Activated T-cell treated with anti-CD3 and anti-CD28 coated beads, Interleukin-2, amount 50 U/mL, for 72 hours (primary cell): ENCODE measurements at places on chromosomes 6 and 20.

GRCh38 chr6:36679043-36679833, 724 bp downstream of the CDKN1A start:
- DNase-seq, result peak; percentile 50

DNA sequence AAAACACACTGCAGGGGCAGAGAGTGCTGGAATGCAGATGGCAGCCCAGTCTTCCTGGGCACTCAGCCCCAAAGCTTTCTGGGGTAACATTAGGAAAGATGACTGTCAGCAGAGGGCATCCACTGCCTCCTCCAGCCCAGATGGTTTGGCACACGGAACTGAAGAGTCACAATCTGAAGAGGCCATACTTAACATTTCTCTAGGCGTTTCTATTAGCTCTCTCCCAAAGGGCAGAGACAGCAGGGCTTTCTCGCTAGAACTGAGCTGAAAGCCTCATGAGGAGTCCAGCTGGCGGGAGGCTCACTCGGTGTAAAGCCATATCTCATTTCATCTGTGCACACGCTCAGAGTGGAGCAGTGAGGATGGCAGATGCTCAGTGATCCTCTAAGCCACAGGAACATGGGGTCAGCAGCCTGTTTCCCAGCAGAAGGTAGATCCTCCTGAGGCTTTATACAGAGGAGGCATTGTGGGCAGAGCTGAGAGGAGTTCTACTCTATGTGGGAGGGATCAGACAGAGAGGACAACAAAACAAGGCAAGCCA, 28.1 kb downstream of the ALDH8A1 start:
- no peak for DNase-seq

DNA sequence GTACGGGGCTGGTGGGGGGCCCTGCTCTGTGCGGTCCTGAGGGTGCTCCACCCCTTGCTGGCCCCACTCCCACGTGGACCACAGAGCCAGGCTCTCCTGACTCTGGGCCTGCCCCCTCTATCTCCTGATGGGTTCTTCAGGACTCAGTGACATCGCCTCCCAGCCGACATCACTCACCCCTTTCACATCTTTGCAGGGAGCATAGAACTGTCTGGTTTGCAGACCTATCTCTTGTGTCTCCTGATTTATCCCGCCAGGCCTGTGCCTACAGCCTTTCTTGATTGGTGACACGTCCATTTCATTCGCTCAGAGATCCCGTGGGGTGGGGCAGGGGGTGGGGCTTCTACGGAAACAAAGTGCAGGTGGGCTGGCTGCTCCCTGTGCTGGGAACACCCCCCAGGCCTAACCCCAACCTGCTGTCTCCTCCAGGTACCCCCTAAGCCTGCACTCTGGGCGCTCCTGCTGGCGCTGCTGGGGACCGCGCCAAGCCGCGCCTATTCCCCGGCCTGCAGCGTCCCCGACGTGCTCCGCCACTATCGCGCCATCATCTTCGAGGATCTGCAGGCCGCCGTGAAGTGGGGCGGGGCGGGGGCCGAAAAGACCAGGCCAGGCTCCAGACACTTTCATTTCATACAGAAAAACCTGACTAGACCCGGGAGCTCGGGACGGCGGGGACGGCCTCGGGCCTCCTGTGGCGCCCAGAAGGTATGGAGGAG, 1.7 kb downstream of the C20orf204 start:
- peak; percentile 57 for DNase-seq

- peak; percentile 74 for DNase-seq
Observed at GRCh38 chr6:143941852-143942627, 66.0 kb downstream of the PLAGL1 start.

DNA sequence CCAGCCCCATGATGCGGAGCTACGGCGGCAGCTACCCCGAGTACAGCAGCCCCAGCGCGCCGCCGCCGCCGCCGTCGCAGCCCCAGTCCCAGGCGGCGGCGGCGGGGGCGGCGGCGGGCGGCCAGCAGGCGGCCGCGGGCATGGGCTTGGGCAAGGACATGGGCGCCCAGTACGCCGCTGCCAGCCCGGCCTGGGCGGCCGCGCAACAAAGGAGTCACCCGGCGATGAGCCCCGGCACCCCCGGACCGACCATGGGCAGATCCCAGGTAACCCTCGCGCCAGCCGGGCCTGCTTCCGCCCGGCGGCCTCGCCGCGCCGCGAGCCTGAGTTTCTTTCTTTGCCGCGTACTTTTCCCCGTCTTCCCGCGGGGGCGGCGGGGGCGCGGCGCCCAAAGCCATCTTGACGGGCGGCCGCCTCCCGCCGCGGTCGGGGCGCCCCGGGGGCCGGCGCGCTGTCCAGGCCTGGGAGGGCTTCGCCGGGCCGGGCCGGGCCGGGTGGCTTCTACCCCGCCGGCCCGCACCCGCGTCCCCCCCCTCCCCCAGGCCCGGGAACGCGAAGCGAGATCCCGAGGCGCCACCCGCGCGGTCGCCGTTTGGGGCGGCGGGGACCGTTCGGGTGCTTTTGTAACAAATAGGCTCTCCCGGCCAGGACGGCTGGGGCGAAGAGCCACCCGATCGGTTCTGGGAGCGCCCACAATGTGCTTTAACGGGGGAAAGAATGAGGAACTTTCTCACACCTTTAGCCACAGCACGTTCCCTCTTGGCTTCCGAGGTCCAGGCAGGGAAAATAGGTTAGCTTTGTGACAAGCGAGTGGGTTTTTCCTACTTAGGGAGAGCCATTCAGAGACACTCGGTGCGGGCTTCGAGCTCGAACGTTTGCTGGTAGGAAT, 2.3 kb downstream of the ARID1B start:
- DNase-seq, result peak; percentile 66

DNA sequence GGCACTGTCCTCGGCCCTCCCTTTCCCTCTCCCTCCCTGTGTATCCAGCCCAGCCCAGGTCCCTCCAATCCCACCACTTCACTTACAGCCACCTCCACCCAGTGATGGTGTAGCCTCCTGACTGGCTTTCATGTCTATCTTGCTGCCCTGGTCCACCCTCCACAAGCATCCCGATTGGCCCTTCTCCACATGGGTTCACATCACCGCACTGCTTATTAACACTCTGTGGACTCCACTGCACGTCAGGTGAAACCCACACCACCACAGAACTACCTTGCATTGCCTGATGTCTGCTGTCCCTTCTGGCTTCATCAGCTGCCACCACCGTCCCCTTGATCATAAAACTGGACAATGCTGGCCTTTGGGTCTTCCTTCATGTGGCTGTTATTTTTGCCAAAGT, 220.4 kb upstream of the ARID1B start:
- DNase-seq, result no peak

DNA sequence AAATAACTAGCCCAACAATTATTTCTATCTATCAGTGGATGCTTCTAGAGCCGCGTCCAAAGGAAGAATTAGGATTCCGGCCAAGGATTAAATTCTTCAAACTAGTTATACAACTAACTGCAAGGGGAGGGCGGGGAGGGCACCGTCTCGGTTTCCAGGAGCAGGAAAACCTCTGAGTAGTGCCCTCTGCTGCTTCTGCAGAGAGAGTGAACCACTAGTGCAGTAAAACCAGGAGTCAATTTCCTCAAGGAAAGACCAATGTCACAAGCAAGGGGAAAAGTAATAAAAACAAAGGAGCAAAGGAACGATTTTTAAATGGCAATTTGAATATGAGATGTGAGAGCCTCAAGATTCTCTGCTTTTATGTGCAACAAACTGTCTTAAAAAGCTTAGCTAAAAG, 16.5 kb upstream of the UBE2J1 start:
- no peak for DNase-seq

DNA sequence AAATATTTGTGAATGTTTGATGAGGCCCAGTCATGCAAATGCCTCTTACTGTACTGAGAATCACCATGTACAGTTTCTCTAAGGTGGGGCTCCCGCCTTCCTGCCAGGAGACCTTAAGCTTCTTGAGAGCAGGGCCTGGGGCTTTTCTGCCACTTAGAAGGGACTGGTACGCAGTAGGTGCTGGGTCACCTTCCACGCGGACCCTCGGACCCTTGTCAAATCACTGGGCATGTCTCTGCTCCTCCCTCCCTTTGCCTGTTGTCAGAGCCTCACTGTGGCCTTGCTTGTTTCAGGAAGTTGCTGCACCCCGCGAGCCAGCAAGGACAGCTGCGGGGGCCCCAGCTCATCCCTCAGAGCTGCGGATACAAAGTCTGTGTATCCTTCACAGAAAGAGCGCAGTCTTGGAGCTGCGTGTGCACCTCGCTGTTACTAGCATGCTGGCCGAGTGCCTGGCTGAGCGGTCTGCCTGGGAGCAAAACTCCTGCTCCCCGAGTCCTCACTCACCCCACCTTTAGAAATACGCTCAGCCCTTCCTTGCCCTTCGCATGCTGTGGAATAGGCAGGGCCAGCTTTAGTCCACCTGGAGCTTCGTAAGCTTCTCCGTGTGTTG, 30.7 kb upstream of the IRF4 start:
- no peak for DNase-seq

GRCh38 chr6:169326067-169326799, 72.6 kb upstream of the THBS2 start:
- no peak for DNase-seq

DNA sequence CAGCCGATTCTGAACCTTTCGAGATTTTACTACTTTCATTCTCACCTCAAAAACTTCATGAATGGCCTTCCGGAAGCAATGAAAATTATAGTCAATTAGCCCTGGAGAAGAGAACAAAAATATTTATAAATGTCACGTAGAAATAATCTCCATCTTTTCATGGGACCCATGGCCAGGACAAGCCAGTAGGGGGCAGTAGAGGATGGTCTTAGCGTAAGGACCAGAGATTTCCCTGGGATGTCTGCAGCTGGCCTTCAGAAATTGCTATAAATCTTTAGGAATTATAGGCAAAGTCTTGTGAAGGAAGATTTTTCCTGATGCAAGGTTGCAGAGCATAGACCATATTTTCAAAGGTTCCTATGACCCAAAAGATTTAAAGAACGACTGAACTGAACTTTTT, 15.6 kb upstream of the UBE2J1 start:
- DNase-seq, result peak; percentile 66

DNA sequence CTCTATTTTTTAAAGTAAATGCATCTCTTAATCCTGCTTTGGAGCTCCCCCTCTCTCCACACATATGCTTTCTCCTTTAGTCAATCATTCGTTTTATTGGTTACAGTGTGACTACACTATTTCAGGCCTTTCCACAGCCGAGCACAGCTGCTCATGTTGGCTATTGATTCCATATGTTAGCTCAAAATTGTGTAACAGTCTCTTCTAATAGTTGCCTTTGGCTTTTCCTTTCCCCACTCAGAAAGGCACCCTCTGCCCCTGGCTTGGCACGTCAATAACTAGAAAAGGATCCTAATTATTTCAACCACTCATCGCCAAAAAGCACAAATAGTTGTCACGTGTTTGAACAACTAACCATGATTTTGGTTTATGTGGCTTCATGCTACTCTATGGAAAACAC, 410.3 kb upstream of the SLC35B3 start:
- DNase-seq, result no peak

DNA sequence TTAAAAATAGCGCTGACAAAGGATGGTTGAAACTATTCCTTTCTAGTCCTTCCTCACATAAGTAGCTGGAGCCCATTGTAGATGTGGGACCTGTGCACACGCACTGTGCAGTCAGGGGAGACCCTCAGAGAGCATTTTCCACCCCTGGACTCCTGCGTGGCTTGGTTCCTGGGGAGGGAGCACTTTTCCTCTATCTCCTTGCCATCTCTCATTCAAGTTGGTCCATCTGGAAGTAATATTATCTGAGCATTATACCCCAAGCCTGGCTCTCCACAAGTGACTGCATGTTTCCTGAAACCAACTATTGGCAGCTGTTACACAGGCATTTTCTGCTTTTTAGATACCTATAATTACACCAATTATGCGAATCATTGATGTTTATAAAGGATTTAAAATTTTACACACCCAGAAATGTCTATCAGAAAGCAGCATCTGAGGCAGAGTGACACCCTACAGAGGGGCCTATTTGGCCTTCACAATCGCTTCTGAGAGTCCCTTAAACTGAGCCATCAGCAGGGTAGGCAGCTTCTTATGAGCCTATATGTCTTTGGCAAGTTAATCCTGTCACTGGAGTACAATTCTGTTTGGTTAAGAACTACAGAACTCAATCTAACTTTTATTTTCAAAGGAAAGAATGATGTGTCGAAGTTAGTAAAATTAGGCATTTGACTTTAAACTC, 18.7 kb downstream of the SOX4 start:
- DNase-seq, result no peak

DNA sequence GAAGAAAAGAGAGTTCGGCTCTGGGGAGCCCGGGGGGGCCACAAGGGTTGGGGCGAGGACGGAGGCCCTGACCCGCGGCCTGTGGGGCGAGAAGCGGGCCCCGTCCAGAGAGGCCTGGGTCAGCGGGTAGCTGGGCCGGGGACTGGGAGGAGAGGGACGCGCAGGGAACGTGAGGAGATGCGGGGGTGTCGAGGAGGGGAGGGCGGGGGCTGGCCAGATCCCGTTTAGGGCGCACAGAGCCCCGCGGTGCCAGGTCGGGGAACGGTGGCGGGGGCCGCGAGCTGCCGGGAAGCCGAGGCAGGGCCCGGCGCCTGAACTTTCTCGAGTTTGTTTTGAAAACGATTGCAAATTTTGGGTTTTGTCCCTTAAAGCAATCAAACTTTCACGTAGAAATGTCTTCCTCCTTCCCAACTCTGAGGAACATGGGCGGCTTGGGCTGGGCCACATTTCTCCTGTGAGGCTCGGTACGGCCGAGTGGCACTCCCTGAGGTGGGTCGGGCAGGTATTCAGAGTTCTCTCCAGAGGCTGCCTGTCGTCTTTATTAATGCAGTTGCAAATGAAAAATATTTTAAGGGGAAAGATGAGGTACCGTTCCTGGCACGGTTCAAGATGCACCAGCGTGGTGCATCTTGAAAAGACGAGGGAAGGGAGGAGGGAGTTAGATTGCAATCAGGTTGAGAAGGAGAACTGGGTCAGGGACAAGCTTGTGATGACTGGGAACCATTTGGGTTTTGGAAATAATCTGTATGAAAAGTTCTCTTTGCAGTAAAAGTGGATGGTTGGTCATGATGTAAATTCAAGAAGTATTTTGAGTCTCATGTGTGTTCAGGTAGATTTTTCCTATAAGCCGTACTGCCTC, 972 bp downstream of the RNF8 start:
- DNase-seq, result peak; percentile 25

GRCh38 chr6:5133943-5134342, 48.8 kb downstream of the PPP1R3G start:
- no peak for DNase-seq

DNA sequence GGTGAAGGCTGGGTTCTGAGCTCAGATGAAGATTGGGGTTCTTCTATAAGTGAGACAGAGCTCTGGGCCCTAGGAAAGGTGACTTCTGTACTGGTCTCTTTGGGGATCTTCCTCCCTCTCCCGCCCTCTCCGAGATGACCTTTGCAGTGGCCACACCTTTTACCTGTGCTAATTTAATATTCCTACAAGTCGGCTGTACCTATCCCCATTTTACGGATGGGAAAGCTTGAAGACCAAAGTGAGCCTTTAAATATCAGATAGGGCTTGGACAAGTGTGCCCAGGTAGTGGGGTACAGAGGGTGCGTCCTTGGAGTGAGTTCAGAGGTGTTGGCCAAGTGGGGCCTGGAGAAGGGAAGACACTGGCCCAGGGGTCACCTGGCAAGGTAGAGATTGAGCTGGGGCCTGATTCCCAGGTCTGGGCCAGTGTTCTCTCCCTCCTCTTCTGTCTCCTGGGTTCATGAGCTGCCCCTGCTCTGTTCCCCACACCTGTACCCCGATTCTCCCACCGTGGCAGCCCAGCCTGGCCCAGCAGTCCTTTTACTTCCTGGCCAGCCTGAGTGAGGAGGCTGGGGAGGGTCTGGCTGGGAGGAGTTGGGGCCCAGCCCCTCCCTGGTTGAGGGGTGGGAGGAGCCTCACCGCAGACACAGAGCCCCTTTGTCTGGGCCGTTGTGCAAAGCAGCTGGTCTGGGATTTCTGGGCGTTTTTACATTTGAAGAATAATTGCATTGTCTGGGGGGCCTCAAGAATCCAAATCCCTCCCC, 152.1 kb upstream of the RNF24 start:
- DNase-seq, result no peak
